Activated naive CD8-positive, alpha-beta T cell treated with anti-CD3 and anti-CD28 coated beads for 36 hours (primary cell): ENCODE measurements at places on chromosomes 2 and 18. TPM values are rescaled to one million over a fixed set of nuclear protein-coding genes. Genes with fewer than 3 reads are reported as not detected.

DNA sequence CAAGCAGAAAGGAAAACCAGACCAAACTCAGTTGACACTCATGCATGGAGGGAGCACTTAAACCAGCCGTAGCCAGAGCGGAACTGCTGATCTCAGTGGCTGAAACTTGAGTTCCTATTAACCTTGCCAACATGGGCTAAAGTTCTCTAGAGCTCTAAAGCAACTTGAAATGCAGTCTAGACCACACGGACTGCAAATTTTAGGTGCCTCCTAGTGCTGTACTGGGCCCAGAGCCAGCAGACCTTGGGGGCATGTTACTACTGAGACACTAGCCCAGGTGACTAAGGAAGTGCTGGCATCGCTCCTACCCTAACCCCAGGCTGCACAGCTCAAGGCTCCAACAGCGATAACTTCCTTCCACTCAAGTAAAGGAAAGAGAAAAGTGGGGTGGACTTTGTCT, 236.5 kb downstream of the AKAIN1 start:
- no peak overlapping the region for H3K27ac ChIP-seq
- no peaks in the 10 kb centered on the region for H3K27me3 ChIP-seq
- no peaks in the 10 kb centered on the region for H3K4me1 ChIP-seq
- H3K36me3 ChIP-seq = no peaks in the 10 kb centered on the region
- no peak overlapping the region for H3K4me3 ChIP-seq

- H3K4me1 ChIP-seq = peaks cover 29% of the 10 kb centered on the region
- H3K27ac ChIP-seq = no peak overlapping the region
- H3K36me3 ChIP-seq = no peaks in the 10 kb centered on the region
- no peak for DNase-seq
Observed at GRCh38 chr2:230631470-230631869, 81.2 kb upstream of the CAB39 start.

DNA sequence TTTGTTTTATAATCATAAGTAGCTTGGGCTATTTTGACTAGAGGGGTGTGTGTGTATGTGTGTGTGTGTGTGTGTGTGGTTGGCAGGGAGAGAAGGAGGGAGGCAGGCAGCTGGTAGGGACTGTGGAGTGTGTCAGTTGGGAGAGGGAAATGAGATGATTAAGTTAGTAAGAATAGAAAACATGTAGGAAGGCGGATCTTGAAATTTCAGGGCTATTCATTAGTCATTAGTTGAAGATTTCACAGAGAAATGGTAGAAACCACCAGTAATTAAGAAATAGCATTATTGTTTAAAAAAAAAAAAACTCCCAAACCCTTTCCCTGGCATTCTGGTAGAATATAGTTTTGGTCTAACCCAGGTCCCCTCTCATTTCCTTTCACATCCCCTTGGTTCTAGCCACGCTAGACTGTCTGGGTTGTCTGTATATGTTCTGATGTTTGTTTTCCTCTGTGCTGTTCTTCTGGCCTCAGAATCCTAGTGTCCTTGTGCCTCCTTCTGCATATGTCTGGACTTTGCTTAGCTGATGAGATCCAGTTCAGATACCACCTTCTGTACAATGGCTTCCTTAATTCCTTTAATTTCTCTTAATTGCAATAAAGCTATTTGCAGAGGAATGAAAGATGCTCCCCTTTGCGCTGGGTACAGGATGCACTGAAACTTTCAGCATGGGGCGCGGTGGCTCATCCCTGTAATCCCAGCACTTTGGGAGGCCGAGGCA, 161.6 kb downstream of the NEDD4L start:
- H3K4me1 ChIP-seq = peaks cover 3% of the 10 kb centered on the region

- H3K27ac ChIP-seq = peak overlapping the region; percentile 42
- H3K4me1 ChIP-seq = peaks cover 14% of the 10 kb centered on the region
- no peaks in the 10 kb centered on the region for H3K36me3 ChIP-seq
- no peaks in the 10 kb centered on the region for H3K27me3 ChIP-seq
Observed at GRCh38 chr2:23827287-23827686, 99.6 kb downstream of the ATAD2B start.

ARHGEF33 gene
- 0.47 TPM for total RNA-seq
